ENCODE measurements at places on chromosomes 2 and 18.

DNA sequence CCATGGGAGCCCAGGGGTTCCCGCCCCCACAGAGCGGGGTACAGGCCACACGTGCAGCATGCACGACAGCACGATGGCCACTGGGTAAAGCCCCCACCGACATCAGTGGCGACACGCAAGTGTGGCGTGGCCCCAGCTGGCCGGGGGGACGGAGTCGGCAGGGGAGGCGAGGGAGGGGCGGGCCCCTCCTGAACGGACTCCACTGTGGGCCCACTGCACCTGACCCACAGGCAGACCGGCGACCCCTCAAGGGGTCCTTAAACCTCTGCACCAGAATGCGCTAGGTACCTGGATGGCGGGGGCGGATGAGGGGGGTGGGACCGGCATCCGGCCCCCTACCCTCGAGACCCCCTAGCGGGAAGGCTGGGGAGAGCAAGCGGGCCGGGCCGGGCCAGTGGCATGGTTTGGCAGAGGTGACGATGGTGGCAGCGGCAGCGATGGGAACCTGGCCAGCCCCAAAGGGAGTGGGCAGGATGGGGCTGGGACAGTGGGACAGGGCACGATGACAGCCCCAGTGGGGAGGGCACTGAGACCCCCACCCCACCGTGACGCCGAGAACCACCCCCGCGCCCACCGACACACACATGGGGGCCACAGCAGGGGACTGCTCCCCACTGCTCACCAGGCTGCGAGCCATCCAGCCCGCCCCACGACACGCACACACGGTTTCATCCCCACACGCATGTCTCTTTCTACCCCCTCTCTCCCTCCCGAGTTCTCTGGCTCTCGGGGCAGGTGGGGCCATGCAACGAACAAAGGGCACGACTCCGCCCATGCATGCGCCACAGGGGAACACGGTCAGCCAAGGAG lies 91.9 kb upstream of the ANKRD30BL start:
- no peak for DNase-seq

DNA sequence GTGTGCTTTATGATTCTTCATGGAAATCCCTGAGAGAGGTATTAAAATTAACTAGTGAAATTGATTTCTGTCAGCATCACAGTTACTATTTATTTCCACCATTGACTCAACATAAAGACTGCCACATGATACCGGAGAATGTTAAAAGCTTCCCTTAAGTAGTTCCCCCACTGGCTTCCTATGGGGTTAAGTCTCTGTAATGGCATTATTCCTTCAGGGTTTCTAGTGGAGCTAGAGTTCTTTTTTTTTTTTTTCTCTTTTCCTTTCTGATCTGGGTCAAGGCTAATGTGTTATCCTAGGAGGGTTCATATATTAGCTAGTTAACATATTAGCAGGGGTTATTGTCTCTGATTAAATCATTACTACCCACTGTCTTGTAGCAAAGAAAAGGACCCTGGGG lies 1919.1 kb upstream of the PIK3C3 start:
- DNase-seq = no peak

DNA sequence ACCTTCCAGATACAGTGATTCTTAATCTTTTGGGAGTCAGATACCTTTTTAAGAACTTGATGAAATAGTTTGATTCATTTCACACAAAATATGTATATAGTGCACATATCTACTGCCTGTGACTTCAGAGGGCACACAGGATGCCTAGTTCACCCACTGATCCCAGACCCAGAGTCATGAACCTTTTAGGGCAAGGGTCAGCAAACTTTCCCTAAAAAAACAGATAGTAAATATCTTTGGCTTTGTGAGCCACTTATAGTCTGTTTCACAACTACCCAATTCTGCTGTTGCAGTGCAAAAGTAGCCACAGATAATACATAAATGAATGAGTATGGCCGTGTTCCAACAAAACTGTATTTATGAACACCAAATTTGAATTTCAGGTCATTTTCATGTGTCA lies 124.9 kb downstream of the ANKRD44 start:
- no peak for DNase-seq

DNA sequence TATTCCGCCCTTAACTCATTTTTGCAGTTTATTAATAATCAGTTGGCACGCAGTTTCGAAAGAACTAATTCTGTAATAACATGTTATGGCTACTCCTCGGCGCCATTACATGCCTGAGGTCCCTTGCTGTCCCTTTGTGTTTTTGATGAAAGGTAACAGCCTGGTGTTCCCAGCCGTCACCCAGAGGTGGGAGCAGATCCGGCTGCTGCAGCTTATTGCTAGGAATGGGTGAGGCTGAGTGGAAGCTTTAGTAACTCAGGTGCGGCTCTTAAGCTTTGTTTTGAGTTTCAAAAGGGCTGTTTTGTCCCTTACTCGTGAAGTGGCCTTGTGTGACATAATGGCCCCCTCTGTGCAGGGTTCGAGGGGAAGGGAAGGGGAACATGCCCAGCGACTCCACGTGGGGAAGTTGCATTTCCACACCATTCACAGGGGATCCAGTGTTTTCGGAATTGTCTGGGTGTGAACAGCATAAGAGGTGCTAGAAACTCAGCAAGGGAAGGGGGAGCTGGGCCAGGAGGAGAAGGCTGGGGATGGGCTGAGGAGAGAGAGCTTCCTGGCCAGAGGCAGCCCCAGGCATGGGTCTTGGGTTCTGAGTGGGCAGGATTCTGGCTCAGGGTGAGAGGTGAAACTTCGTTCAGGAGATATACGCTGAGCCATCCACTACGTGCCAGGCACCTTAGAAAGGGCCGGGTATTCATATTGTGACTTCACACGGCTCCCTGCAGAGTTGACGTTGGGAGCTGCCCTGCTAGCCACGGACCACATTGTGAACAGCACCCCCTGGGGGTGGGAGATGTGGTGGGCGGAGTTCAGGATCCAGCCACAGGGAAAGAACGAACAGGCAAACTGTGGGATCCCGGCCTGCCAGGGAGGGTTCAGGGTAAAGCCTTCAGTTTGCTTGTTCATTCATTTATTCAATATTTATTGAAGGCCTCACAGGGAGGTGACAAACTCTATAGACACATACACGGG lies 84.4 kb downstream of the TGOLN2 start:
- peak; percentile 1 for DNase-seq

- DNase-seq = no peak
Measured at GRCh38 chr2:149191915-149192314, 138.5 kb upstream of the LYPD6 start.

GRCh38 chr2:9805435-9806297 lies 37.6 kb upstream of the TAF1B start:
- no peak for DNase-seq

GRCh38 chr2:195407783-195408182 lies 249.2 kb upstream of the SLC39A10 start:
- DNase-seq = no peak

- DNase-seq = no peak
Measured at GRCh38 chr2:227932001-227932400, 60.6 kb downstream of the DAW1 start.

DNA sequence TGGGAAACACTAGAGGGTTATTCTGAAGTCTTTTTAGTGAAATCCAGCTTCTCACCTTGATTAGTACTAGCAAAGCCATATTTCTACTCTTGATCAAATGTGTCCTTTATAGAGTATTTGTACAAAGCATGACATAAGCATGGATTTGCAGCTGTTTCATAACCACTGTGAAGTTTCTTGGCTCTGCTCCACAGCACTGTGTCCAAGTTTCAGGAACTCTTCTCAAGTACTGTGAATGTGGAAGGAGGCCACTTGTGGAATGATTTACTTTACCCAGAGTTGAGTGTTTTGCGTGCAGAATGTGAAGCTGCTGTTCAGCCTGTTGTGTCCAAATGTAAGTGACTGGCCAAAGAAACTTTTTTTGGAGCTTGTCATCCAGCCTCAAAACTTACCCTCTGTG lies 16.2 kb upstream of the MAPRE2 start:
- no peak for DNase-seq

DNA sequence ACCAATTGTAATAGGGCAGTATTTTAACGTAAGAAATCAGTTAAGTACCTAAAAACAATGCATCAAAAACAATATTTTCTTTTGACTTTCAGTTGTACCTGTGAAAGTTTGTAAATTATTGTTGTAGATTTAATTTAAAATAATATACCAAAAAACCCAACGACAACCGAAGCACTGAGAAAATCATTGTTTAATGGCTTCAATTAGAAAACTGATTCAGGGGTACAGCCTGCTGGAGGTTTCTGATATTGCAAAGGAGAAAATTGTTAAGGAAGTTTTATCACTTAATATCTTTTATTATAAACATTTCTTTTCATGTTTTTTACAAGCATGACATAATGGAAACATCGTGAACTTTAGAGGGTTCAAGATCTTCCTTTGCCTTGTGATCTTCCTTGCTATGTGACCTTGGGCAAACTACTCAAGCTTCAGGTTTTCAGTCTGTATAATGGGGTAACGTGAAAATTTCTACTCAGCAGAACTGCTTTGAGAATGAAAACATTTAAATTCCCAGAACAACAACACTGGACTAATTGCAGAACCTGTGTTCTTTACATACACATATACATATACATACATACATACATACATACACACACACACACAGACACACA lies 76.3 kb upstream of the GLS start:
- DNase-seq = no peak

GRCh38 chr2:31523871-31524492 lies 56.8 kb downstream of the SRD5A2 start:
- DNase-seq = no peak

DNA sequence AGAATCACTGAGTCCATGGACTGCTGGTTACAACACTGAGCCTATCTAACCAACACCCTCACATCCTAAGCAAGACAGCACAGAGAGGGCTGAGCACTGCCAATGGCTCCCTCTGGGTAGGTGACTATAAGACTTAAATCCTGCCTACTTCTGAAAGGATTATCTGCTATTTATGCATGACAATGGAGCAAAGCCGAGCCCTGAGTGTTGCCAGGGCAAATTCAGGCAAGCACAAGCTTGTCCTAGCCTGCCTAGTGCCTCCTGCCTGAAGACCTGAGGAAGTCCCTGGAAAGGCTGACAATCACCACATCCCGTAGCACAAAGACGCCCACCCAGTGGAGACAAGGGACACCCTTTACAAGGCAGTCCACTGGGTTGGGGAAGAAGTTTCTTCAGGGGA lies 129.7 kb downstream of the OSR1 start:
- DNase-seq = no peak

DNA sequence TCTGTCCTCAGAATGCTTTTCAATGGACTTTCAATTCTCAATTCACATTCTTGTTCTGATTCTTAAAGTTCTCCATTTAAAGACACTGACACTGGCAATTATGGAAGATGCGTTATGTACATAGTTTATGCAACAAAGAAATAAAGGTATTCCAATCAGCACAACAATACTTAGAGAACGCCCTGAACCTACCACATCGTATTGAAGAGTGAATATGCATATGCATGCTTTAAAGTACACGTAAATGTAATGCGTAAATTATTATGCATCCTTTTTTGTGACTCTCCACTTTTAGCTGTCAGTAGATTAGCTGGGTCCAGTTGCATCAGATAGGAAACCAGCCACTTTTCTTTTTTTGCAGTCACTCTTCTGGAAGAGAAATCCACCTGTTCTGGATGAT lies 83.5 kb downstream of the RBM43 start:
- DNase-seq = no peak

- no peak for DNase-seq
Measured at GRCh38 chr2:172613615-172614231, 57.8 kb downstream of the PDK1 start.

GRCh38 chr2:54577035-54577434 lies 120.9 kb downstream of the SPTBN1 start:
- no peak for DNase-seq

DNA sequence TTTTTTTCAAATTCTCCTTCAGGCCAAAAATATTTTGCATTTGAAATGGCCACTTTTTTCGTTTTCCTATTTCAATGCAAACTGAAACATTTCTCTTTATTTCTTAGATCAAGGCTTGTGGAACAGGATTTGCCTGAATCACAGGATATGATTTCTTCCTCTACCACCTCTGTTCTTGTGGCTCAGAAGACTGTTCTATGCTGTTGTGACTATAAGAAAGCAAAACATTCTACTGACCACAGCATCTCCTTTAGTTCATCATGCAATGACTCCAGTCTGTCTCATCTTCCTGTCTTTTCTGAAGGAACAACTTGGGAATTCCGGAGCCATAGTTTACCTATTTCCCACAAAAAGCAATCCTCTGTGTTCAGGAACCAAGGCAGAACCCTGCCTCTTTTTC lies 16.2 kb upstream of the ZNF512 start:
- DNase-seq = no peak

- no peak for DNase-seq
Measured at GRCh38 chr2:110931648-110932047, 189.1 kb upstream of the BCL2L11 start.

GRCh38 chr2:95333888-95334338 lies 36.8 kb downstream of the KCNIP3 start:
- DNase-seq = no peak

DNA sequence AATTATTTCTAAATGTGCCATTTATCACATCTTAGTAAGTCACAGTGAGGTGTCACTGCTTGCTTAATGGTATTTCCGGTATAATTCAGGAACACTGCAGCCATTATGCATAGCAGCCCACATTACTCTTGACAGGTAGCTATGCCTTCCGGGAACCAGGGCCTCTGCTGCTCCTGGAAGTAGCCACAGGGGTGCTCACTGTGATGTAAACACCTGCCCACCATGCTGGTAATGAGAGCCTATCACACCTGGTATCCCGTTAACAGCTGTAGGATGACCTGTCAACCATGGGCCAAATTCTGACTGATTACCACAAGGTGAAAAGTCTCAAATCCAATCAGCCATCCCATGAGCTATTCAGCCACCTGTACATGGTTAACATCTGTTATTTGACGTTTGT lies 647.0 kb upstream of the NXPH2 start:
- DNase-seq = no peak

DNA sequence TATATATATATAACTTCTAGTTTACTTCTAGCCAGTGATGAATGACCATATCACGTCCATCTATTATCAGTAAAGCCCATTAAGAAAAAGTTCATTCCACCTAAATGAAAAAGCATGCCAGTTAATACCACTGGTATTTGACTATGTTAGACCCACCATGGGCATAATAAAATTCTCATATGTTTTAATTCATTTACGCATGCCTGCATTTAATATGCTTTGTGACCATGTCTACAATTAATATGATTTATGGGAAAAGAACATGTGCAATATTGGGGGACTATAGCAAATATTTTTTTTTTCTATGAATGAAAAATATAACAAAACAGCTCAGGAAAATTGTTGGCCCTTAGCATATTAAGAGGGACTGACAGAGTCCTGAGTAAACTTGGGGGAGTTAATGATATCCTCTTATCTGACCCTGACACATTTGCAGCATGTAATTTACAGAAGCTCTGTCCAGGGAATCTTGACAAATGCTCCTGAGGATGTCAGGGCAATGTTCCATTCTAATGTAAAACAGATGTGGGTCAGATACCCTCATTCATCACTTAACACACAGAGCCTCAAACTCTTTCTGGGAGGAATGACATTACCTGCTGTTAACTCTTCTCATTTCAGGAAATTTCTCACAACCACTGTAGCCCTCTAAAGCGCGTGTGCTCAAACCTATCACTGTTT lies 90.6 kb downstream of the PAX3 start:
- DNase-seq = no peak

- no peak for DNase-seq
Measured at GRCh38 chr2:55565613-55566012, 46.1 kb downstream of the CFAP36 start.

- no peak for DNase-seq
Measured at GRCh38 chr2:162091325-162092007, 17.5 kb upstream of the DPP4 start.

- DNase-seq = no peak
Measured at GRCh38 chr2:168603439-168603961, 147.4 kb downstream of the CERS6 start.

Measured in activated T-helper 1 cell treated with Interleukin-2 at 50 U/mL for 16 hours (primary cell).